ENCODE measurements at places on chromosomes 7 and 10.

GRCh38 chr10:79024720-79025198 is 44.0 kb upstream of the ZMIZ1 start:
- DNase-seq, result no peak

DNA sequence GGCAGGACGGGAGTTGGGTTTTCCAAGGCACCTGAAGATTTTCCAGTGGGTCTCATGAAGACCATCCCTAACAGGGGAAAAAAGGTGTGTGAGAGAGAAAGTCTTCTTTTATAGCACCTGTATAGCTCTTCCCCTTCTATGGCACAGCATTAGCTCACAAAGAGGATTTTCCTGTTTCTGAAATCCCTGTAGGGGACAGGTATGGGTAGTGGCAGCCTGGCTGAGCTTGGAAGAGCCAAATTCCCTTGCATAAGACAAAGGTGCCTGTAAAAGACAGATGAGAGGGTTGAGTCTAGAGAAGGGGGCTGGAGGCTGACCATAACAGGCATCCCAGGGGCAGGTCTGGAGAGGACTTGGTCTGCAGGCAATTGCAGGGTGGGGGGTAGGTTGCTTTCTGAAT is 63.7 kb downstream of the COL13A1 start:
- DNase-seq, result no peak

DNA sequence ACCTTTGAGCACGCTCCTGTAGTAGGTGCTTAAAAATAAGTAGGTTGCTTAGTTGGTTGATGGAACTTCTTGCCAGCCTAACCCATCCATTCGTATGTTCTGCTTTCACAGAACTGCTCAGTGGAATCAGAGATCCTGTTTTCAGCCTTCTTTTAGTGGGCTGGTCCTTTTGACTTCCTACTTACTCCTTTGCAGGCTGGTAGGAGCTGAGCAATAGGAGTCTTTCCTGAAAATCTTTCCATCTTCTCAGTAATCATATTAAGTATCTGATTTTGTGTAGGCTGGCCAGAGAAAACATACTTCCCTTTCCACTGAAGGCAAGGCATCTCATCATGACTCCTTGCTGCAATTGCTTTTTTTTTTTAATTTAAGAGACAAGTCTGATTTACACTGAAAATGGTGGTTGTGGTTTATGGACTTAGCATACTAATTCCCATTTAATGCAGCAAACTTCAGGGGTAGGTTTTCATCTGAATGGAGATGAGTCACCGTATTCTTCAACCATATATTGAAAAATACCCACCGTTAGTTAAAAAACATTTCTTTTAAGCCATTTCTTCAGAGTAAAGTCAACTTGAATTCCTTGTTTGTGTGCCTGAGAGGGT is 208.0 kb downstream of the ZNF365 start:
- DNase-seq, result no peak

DNA sequence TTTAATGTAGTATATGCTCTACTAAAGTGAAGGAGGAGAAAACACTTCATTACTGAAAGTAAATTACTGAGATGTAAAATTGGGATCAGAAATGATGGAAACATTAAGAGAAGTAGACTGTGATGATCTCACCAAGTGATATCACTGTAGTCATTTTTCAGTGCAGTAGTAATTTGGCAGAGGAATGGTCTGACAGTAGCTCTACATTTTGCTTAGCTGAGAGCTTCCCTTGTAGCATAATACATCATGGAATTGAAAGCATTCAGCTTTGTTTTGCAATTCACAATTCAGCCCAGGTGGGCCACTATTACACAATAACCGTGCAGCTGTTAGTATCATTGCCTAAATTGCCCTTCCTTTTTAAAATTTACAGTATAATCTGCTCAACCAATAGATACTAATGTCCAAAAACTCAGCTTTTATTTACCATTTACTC is 19.4 kb upstream of the CABCOCO1 start:
- DNase-seq, result no peak
